ENCODE measurements at places on chromosomes 11 and 22.

GRCh38 chr11:121515335-121515671 lies 62.5 kb upstream of the SORL1-AS1 start:
- no peak for DNase-seq

DNA sequence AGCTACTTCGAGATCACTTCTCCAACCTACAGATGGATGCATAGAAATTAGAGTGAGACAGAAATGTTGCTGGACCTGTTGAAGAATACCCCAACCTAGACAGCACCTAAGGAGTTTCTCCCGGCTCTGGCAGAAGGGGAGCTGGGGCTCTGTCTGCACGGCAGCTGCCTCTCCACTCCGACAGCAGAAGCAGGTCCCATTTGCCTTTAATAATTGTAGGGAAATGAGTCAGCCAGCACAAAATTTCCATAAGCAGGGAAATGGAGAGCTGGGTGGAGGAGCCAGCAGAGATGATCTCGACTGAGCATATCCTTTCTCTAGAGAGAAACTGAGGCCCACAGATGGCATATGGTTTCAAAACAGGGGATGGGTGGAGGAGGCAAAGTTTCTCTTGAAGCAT lies 80.1 kb downstream of the EFCAB6 start:
- DNase-seq = no peak

GRCh38 chr22:23696326-23696851 lies 5.6 kb downstream of the RGL4 start:
- peak; percentile 76 for DNase-seq

DNA sequence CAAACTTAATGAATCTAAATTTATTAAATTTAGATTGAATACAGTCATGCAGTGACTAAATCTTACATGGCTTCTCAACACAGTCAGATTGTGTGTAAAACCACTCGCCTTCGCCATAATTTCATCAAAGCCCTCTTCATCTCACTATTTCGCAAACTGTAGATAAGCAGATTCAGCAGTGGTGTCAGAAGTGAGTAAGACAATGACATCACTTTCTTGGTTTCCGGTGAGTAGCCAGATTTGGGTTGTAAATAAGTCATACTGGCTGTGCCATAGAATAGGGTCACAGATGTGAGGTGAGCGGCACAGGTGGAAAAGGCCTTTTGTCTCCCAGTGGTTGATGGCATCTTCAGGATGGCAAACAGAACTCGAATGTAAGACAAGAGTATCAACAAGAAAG lies 3.4 kb downstream of the OR10A6 start:
- DNase-seq = no peak

GRCh38 chr11:92775003-92775676 lies 194.3 kb upstream of the MTNR1B start:
- DNase-seq = no peak

- peak; percentile 23 for DNase-seq
These were observed 74.1 kb downstream of the ADM start for GRCh38 chr11:10379022-10379421.

GRCh38 chr11:110295086-110295485 lies 1.3 kb downstream of the RDX start:
- DNase-seq = no peak

- no peak for DNase-seq
These were observed 268.2 kb upstream of the C11orf87 start for GRCh38 chr11:109153836-109154235.

DNA sequence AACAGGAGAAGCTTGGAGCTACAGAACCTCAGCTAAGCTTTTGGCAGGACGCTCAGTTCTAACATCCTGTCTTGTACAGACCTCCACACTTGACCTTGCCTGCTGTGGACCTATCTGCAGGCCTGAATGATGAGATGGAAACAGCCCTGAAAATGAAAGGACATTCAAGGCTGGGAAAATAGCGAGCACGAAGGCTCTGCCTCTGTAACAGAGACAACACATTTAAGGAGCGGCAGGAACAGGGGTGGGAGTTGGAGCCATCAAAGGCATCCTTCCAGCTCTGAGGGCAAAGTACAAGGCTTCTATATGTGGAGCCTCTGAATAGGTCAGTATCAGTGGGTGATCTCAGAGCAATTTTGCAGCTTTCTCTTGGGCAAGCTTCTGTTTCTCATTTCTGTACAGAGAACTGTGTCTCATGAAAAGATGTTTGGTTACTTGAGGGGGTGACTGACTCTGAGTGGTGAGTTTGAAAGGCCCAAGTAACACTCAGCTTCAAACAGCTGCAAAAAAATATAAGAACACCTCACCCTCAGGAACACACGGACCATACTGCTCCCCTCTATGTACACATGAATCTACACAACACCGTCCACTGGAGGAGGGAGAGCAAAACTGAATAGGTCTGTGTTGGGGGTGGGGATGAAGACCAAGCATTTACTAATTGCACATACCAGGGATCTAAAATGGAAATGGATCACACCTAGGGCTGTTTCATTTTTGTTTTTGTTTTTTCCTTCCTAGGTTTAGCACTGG lies 101.6 kb downstream of the CCDC81 start:
- DNase-seq = no peak

DNA sequence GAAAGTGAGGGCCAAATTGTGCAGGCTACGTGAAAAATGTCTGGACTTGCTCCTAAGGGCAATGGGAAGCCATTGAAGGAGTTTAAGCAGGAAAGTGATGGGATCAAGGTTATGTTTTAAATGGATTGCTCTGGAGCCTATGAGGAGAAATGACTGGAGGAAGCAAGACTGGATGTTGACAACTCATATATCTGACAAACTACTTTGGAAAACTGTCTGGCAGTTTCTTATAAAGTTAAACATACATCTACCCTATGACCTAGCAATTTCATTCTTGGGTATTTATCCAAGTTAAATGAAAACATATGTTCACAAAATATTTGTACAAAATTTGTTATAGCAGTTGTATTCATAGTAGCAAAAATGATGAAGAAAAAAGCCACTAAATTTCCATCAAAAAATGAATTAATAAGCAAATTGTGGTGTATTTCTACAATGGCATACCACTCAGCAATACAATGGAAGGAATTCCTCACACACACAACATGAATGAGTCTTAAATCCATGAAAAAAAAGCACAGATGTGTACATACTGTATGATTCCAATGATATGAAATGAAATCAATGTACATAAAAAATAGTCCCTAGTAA lies 24.1 kb downstream of the FZD4 start:
- DNase-seq = no peak

Data from inflammatory macrophage (primary cell).